Renal cortex interstitium (tissue), 15 donors: ENCODE measurements at places on chromosomes 11 and 22. TPM values are rescaled to one million over a fixed set of nuclear protein-coding genes. Genes with fewer than 3 reads are reported as not detected.

Gene BTG4
- polyA plus RNA-seq, result not detected

DNA sequence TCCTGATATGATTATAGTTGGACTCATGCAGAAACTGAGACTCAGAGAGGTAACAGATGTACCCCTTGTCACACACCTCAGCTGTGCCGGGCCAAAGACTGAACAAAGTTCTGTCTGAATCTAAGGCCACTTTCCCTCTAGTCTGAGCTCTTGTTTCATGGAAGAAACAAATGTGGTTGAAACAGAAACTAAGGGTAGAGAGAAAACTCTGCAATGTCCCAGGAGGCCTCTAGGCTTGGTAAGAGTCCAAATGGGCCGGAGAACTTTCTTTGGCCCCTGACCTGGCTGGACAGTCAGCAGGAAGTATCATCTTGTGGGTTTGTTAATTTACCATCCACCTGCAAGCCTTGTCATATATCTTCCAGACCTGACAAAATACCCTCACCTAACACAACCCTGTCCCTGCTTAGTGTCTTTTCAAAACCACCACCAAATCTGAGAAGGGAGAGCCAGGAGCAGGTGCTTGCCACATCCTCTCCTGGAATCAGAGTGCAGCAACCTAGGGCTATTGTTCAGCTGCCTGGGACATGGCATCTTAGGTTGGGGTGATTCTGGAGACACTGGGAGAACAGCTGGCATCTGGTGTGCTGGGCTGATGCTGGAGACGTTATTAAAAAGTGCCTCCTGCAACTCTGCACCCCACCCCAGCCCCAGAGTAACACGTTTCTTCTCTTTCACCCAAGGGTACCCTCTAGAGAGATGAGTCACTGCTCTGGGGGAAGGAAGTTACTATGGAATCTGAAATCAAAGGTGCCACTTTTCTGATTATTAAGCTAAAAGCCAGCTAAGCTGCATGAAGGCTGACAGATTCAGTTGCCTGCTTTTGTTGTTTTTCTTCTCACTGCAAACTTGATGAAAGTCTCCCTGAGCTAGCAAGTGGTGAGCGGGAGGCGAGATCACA, 126.3 kb upstream of the TIMP3 start:
- DNase-seq, result no peak

DNA sequence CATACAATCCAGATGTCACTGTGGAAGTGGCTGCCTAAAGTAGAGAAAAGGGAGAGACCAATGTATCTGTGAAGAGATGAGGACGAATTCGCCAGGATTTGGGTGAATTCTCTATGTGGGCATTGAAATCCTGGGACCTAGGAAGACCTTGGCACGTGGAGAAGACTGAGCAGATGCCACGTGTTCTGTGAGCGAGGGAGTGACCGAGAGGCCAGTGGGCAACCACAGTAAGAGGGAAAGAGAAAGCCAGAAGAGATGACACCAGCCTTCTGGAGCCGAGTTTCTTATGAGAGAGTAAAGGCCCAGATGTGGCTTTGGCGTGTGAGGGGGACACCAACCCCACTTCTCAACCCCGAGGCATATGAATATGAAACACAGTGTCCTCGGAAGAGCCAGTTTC, 228.1 kb downstream of the BUD13 start:
- DNase-seq, result no peak

GRCh38 chr11:68120273-68121066, 718 bp downstream of the CHKA start:
- no peak for DNase-seq

GRCh38 chr11:112537026-112537425, 276.4 kb upstream of the PLET1 start:
- no peak for DNase-seq

DNA sequence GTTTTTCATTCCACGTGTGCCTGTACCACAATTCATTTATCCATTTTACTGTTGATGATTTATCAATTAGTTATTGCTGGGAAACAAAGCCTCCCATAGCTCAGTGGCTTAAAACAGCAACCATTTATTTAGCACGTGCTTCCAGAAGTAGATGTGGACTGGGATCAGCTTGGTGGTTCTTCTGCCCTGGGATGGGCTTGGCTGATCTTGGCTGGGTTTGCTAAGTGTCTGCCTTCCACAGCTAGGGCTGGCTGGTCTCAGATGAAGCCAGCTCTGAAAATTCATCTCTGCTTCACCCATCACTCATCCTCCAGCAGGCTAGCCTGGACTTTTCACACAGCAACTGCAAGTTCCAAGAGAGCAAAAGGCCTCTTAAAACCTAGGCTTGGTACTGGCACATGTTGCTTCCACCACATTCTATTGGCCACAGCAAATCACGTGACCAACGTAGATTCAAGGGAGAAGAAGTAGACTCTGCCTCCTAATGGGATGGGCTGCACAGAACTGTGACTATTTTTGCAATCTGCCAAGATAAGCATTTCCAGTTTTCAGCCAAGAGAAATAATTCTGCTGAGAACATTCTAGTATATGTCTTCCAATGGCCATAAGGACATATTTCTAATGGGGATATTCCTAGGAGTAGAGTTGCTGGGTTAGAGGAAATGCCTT, 124.9 kb downstream of the MN1 start:
- DNase-seq, result no peak

GRCh38 chr22:24120044-24120443, 61.2 kb upstream of the SUSD2 start:
- no peak for DNase-seq

Gene KBTBD4
- polyA plus RNA-seq, result 25.8 TPM

Gene PEX26
- 34.0 TPM for polyA plus RNA-seq

- no peak for DNase-seq
These were observed 56.9 kb upstream of the EIF3D start for GRCh38 chr22:36585841-36586240.

DNA sequence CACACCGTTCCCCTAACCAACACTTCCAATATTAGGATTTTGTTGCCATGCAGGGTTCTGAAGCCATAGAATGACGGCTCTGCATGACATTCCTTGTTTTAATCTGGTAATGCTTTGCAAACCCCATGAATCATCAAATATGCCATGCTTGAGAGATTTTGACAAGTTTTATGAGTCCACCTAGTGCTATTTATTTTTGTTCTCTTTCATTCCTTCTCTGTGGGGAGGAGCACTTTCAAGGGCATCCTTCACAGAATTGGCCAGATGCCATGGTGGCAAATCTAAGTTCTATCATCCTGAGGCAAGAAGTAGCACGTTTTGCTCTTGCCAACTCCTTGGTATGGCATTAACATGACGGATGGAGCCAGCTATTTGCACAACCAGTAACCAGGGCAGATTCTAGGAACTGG, 268.4 kb downstream of the FAM76B start:
- DNase-seq, result no peak

DNA sequence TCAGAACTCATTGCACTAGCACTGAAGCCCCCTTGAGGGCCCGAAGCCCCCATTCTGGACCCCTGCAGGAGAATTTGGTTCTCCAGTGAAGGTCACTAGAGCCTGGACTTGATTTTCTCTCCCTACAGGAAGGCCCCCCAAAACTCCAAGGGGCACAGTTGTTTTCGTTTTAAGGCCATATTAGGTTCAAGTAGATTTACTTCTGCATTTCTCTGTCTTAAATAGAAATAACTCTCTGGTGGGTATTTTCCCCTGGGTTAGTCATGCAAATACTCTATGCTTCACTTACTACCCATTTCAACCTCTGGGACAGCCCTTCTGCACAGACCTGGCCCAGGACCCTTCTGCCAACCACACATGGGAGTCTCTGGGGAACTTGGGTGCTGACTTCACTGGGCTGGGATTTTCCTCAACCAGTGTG, 41.6 kb downstream of the WEE1 start:
- no peak for DNase-seq

Gene CREBZF
- 131 TPM for polyA plus RNA-seq

Gene PLEKHB1
- polyA plus RNA-seq, result 14.5 TPM

DNA sequence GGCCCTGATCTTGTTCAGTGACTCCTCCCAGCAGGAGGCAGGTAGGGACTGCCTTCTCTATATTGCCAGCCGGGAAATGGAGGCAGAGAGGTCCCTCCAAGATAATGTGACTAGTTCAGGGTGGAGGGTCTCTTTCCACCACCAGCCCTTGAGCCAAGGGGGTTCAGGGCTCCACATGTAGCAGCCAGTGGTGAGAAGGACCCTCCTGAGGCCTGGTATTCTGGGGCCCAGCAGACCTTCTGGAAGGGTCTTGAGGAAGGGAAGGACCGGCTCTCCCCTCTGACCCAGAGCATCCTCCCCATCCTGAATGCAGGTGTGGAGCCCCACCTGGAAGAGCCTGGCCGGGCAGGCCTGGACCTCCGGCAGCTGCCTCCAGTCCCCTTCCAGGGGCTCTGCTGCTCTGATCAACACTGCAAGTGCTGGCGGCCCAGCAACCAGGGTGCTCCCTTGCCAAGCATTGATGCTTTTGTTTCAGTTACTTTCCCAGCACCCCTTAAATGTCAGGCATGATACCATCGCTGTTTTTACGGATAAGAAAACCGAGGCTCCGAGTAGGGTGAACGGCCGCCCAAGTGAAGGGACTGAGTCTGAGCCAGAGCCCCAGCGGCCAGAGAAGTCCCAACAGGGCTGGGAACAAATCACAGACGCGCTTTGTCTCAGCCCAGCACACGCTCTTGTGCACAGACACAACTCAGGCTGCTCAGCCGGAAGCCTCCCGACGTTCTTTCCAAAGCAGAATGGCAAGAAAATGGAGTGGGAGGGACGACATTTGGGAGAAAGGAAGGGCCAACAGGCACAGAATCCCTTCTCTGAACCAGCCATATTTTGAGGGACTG, 38.8 kb downstream of the DKK3 start:
- no peak for DNase-seq

Gene SLC17A6
- polyA plus RNA-seq, result not detected
